Thoracic aorta (tissue), 2 donors: ENCODE measurements at places on chromosomes 13 and 19. TPM values are rescaled to one million over a fixed set of nuclear protein-coding genes. Genes with fewer than 3 reads are reported as not detected.

GRCh38 chr19:2041683-2042484 lies 9.2 kb downstream of the MKNK2 start:
- peak; percentile 90 for DNase-seq

DNA sequence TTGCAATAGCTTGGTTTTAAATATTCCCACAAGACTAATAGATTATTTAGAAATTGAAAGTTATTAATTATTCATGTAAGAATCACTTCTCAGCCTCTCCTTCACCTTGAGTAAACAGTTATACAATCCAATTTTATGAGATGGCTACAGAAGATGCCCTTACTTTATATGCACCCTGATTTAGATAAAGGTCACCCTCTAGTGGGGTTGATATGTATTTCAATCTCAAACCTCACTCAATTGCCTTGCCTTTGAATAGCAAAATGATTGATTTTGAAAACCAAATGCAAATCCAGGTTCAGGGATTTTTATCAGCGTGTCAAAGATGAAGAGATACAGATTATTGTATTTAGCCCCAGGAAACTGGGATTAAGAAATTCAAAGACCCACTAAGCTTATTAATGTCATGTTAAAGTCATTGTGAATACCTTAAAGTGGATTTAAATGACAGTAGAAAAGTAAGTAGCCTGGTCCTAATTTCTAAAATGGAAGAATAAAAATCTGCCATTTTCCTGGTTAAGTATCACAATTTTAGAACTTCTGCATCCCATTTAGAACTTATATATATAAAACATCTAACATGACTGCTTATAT lies 305.1 kb downstream of the ITGBL1 start:
- no peak for DNase-seq

DNA sequence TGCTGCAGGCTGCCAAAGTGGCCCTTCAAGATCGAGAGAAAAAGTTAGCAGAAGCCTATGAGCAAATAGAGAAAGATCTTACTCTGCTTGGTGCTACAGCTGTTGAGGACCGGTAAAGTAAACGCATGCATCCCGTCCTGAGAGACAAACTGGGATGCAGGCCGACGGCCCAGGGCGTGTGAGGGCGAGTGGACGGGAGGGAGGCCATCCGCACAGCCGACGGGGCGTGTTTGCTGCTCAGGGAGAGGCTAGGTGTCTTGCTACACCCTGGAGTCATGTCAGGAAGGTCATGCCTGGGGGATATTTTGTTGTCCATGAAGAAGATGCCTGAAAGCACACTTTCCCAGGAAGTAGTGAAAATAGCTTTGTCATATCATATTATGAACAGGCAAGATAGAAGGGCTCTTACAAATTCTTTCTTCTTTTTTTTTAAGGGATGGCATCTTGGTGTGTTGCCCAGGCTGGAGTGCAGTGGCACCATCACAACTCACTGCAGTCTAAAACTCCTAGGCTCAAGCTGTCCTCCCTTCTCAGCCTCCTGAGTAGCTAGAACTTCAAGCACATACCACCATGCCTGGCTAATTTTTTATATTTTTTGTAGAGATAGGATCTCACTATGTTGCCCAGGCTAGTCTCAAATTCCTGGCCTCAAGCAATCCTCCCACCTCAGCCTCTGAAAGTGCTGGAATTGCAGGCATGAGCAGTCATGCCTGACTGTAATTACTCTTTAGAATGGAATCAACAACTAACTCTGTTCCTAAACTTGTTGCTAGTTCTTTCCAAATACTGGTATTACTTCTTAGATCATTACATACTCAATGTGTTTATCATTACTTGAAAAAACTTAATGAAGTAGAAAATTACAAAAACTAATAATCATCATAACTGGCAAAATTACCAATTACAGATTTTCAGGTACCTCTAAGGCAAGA lies 117.6 kb upstream of the MCF2L start:
- no peak for DNase-seq

DNA sequence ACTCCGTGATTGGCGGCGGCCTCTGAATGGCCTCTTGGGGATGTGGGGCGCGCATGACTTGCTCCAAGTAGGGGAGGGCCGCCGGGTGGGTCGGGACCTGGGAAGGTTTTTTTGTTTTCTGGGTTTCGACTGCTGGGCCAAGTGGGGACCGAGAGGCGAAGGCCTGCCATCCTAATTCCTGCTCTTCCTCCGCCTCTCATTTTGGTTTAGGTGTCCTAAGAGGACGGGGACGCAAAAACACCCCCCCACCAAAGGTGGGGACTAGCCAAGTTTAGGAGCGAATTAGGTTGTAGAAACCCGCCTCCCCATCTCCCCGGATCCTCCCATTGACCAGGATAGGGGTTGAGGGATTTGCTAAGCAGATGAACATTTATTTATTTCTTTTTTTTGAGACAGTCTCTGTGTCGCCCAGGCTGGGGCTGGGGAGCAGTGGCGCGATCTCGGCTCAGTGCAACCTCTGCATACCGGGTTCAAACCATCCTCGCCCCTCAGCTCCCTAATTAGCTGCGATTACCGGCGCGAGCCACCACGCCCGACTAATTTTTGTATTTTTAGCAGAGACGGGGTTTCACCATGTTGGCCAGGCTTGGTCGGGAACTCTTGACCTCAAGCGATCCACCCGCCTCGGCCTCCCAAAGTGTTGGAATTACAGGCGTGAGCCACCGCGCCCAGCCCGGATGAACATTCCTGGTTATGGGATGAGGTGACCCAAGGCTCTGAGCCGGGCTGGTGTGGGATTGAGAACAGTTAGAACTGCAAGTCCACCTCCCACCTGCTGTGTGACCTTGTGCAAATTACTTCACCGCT lies 838 bp downstream of the PPP2R1A start:
- no peak for DNase-seq

- DNase-seq, result no peak
Measured at GRCh38 chr13:101398191-101398590, 18.1 kb downstream of the NALCN start.

- no peak for DNase-seq
Measured at GRCh38 chr13:20823071-20823470, 49.3 kb upstream of the EEF1AKMT1 start.

DNA sequence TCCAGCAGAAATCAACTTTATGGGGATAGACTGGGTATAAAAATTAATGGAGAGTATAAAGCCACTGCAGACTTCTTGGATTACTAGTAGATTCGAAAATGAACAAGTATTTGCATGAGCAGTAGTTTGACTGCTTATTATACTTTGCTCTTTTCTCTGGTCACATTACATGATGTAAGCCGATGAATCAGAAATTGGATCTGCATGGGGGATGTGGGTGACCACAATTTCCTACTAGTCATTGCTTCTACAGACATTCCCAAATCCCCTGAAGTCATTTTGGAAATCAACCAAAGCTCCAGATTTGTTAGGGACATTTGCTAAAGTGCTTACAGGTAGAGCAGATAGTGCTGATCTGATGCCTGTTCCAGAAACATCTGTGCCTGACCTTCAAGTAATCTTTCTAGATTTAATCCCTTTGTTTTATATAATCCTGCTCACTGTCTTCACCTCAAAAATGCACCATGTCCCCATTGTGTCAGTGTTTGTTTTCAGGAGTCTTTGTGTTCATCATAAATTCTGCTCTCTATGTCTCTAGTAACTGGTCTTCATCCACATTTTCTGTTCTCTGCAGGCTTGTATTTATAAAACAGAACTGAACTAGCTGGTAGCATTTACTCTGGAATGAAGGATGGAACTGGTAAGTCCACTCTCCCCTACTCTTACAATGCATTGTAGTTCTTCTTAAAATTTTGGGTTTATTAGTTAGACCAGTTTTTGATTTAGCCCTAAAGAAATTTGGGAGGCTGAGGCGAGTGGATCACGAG lies 201.5 kb upstream of the CSNK1A1L start:
- DNase-seq, result no peak

GRCh38 chr13:31261241-31261640 lies 61.5 kb downstream of the B3GLCT start:
- DNase-seq, result no peak

DNA sequence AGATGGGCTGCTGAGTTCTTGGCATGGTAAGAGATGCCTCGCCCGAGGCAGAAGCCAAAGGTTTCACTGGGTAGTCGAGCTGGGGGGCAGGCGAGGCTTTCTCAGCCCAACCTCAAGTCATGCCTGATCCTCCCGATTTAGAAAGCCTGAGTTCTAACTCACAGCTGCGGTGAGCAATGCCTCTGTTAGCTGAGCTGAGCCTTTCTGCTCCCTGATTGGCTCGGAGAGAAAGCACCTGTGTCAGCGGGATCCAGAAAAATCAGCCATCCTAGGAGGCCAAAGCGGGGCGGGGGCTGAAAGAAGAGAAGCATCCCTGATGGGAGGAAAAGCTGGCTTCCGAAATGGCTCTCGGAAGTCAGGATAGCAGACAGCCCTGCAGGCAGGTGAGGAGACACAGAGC lies 44.7 kb downstream of the CACNA1A start:
- DNase-seq, result no peak

- DNase-seq, result no peak
Measured at GRCh38 chr19:54047616-54048015, 16.1 kb downstream of the VSTM1 start.

DNA sequence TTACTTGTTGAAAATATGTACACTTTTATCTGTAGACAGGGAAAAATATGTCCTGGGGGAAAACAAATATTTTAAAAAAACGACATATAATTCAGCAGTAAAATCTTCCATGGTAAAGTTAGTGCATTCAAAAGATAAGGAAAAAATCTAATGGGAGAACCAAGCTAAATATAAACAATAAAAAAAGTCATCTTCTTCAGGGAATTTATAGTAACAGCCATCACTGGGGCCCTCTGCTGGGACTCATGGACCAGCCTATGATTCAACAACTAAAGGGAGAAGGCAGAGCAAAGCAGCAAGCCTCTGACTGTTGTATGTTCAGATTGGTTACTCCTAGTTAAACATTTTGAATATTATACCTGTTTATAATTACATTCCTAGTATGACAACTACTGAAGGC lies 93.0 kb downstream of the ITGBL1 start:
- no peak for DNase-seq

DNA sequence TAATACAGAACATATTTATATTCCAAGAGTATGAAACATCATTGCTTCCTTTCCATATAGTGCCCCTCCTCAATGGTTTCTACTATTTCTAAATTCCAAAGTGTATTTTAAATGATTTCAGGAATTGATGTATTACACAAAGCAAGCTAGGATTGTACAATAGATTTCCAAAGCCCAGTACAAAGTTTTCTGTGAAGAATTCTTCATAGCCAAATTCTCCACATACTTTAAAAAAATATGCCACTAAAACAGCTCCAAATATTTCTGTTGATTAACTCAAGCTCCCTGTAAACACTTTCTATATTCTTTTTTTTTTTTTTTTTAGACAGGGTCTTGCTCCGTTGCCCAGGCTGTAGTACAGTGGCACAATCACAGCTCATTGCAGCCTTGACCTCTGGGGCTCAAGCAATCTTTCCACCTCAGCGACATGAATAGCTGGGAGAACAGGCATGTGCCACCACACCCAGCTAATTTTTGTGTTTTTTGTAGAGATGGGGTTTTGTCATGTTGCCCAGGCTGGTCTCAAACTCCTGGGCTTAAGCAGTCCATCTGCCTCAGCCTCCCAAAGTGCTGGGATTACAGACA lies 50.6 kb downstream of the ELF1 start:
- DNase-seq, result no peak

GRCh38 chr19:6828698-6829633 lies 56.5 kb downstream of the VAV1 start:
- DNase-seq, result no peak

- DNase-seq, result no peak
Measured at GRCh38 chr13:51235186-51235585, 13.0 kb downstream of the FAM124A start.

DNA sequence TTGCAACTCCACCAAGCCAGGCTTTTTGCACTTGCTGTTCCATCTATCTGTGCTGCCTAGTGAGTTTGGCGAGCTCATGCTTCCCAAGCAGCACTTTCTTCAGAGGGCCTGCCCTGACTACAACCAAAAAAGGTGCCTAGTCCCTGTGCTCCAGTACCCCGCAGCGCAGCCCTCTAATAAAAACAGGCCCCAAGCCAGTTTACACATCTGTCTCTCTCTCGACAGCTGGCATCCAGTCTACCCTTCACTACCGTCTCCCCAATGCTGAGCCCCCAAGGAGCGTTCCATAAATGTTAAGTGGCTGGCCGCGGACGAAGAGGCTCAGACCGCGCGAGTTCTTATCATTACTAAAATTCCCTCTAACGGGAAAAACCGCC lies 512 bp downstream of the MED4 start:
- no peak for DNase-seq

DNA sequence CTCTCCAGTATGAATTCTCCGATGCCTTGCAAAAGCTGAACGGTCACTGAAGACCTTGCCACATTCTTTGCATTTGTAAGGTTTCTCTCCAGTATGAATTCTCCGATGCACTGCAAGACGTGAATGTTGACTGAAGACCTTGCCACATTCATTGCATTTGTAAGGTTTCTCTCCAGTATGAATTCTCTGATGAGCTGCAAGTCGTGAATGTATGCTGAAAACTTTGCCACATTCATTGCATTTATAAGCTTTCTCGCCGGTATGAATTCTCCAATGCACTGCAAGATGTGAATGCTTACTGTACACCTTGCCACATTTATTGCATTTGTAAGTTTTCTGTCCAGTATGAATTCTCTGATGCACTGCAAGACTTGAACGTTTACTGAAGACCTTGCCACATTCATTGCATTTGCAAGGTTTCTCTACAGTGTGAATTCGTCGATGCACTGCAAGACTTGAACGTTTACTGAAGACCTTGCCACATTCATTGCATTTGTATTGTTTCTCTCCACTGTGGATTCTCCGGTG lies 20.0 kb upstream of the ZNF841 start:
- no peak for DNase-seq

- no peak for DNase-seq
Measured at GRCh38 chr19:51652266-51652665, 5.6 kb upstream of the SIGLEC14 start.

GRCh38 chr19:8517551-8518442 lies 3.8 kb upstream of the ZNF414 start:
- DNase-seq, result no peak

DNA sequence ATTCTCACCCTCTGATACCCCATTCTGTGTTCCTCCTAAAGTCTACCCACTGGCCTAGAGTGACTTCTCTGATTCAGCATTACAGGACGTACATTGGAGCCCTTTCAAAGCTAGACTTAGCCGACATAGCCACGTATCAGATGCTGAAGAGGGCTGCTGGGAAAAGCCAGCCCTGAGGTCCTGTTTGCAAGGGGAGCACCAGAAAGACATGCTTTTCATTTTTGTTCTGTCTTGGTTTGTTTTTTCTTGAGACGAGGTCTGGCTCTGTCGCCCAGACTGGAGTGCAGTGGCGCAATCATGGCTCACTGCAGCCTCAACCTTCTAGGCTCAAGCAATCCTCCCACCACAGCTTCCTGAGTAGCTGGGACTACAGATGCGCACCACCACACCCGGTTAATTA lies 6.3 kb upstream of the ZSWIM4 start:
- DNase-seq, result peak; percentile 47

- DNase-seq, result no peak
Measured at GRCh38 chr19:45496349-45496953, 396 bp downstream of the RTN2 start.

Gene TMEM238
- total RNA-seq, result 4.2 TPM

Gene KLHL1
- total RNA-seq, result not detected

Gene ZC3H13
- 21.8 TPM for total RNA-seq

Gene TMC4
- 7.8 TPM for total RNA-seq

Gene UNC13A
- 7.7 TPM for total RNA-seq

Gene CEBPG
- 19.9 TPM for total RNA-seq

Gene PRODH2
- not detected for total RNA-seq

Gene CASP14
- total RNA-seq, result 0.54 TPM
